H54 (cell line): ENCODE measurements at places on chromosomes 4 and X.

DNA sequence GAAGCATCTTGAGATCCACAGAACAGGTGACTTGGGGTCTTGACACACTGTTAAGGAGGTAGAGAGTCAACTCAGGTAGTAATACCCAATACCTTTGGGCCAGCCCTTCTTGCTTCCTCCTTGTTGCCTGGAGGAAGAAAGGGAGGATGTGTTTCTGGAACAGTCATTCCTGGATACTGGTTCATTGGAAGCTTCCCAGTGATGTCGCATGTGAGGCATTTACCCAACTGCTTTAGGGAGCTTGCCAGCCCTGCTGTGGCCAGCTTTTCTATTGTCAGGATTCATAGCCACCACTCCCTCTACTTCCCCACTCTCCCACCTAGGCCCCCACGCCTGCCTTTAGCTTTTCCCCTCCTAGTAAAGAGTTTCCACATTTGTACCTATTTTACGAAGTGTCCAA is 310.3 kb upstream of the PRPS2 start:
- no peak for DNase-seq

DNA sequence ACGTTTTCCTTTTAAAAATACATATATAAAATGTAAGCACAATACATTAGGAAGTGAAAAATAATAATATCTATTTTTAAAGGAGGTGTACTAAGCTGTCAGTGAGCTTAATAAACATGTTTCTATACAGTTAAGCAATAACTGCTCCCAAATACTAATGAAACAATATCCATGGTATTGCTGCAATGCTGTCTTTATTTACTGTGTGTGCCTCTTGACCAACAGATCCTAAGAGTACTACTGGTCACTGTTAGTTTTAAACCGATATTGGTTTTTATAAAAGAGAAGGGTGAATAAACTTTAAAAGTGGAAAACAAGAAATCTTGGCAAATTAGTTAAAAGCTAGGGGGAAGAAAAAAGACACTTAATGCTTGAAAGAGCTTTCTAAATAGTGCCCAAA is 1029.0 kb downstream of the FSTL5 start:
- DNase-seq: no peak

DNA sequence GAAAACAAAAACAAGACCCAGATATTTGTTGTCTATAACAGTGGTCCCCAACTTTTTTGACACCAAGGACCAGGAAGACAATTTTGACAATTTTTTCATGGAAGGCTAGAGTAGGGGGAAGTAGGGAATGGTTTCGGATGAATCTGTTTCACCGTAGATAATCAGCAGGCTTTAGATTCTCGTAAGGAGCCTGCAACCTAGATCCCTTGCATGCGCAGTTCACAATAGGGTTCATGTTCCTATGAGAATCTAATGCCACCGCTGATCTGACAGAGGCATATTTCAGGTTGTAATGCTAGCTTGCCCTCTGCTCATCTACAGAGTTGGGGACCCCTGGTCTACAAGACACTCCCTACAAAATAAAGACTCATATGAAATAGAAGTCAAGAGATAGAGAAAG is 229.8 kb downstream of the NDST4 start:
- no peak for DNase-seq

- DNase-seq: no peak
Observed at GRCh38 chrX:3651277-3651676, 62.2 kb downstream of the PRKX start.

DNA sequence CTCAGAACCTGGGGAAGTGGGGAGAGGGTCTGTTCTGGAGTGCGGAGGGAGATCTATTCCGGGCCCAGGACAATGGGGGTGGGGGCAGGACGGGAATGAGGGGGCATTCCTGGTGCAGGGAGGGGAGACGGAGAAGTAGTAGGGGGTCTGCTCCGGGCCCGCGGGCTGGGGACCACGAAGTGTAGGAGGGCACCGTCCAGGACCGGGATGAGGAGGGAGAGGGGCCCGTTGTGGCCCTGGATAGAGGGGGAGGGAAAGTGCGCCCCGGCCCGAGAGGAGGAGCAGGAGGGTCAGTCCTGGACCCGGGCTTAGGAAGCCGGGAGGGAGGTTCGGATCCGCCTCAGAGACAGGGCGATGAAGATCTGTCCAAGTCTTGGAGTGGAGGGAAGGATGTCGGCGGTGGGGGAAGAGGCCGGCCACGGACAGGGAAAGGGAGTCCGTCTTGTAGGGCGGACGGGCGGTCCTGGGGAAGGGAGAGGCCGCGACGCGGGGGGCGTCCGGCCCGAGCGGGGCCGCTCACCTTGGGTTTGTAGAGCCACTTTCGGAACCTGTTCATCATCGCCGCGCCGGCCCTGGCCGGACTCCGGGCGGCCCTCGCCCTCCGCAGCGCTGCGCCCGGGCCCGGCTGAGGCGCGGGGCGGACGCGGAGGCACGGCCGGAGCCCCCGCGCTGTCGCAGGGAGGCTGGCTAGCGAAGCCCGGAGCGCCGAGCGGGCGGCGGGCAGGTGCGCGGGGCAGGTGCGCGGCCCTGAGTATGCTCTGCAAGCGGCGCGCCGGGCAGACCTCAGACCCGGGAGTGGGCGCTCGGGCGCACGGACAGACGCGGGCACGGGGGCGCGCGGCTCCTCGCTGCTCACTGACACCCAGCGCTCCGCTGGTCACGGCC is at the start of gene ZFYVE28:
ZFYVE28 (minus strand) TSS at position 881 of the 885 bp plus-strand sequence; CDS start at position 559, 322 bp downstream.
- DNase-seq: no peak

- DNase-seq: no peak
Observed at GRCh38 chrX:33188286-33188685, 23.1 kb downstream of the DMD start.

DNA sequence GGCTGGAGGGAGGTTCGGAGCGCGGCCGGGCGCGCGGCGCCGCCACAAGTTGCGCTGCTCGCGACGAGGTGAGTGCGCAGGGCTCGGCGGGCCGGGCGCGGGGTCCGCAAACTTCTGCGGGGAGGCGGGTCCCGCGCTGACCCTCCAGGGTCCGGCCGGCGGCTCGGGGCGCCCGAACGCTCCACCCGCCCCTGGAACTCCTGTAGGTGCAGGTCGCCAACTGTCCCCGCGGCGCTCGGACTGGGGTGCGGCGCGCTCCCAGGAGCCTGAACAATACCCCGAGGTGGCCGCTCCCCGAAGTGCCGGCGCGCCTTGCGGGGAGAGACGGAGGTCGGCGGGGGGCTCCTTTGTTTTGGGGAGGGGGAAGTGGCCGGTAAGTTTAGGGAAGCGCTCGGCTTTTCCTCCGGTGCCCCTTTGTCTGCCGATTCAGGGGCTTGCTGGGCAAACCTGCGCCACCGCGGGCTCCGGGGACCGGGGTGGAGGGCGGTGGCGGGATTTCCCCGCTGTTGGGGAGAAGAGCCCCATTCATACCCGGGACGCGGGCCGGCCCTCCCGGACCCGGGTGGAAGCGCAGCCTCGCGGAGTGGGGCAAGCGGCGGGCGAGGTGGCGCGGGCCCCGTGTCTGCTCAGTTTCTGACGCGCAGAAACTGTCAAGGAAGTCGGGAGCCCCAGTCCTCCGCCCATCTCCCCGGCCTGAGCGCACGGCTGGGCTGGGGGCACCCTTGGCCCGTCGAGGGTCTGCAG is 694 bp downstream of the TBL1X start:
- DNase-seq: no peak

DNA sequence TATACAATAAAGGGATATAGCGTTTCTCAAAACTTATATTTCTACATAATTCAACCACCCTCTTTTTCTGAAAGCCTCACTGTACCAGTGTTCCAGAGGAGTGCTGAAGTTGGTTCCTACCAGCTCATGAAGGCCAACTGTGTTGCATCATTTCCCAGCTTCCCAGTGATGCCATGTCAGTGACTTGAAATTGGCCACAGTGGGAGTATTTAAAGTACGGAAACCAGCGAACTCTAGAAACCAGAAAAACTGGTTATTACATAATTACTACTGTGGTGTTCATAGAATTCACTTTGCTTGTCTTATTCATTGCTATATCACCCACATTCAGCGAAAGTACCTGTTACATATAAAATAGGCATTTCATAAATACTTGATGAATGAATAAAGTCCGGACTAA is 135.4 kb downstream of the GC start:
- DNase-seq: no peak

- DNase-seq: no peak
Observed at GRCh38 chr4:1023075-1023640, 11.7 kb downstream of the FGFRL1 start.

- DNase-seq: no peak
Observed at GRCh38 chr4:82779032-82779431, 19.6 kb downstream of the SCD5 start.

DNA sequence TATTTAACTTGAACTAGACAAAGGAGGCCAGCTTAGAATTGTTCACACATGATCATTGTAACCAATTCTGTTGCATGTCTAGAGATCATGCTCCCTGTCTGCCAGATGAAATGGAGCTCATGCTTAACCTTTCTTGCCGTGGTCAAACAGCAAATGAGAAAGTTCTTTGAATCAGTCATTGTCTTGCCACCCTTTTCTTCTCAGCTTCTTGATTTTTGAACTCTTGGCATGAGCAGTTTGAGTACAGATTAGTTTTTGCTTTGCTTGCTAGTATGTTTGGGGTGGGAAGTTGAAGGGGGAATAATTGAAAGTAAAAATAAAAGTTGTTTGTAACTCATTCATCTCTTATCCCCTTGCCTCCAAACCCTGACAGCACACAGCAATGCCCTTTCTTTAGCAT is 4.7 kb downstream of the MTM1 start:
- DNase-seq: no peak
